ENCODE measurements at places on chromosomes 1 and 21. TPM values are rescaled to one million over a fixed set of nuclear protein-coding genes. Genes with fewer than 3 reads are reported as not detected.

DNA sequence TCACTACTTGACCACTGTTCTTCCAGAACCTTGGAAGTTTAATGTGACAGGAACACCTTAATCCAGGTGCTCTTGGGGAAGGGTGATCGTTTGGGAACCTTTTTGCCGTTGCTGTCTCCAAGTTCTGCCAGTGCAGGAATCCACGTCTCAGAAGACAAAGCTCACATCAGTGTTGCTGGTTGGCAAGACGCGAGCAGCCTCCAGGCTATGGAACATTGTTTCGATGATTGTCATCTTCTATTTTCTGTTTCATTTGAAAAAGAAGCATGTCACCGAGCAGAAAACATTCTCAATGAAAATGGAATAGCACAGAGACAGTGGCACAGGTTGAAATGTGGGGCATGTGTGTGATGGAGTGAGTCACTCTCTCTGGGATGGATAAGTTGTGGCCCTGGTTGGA is 11.7 kb downstream of the STUM start:
- DNase-seq = no peak

DNA sequence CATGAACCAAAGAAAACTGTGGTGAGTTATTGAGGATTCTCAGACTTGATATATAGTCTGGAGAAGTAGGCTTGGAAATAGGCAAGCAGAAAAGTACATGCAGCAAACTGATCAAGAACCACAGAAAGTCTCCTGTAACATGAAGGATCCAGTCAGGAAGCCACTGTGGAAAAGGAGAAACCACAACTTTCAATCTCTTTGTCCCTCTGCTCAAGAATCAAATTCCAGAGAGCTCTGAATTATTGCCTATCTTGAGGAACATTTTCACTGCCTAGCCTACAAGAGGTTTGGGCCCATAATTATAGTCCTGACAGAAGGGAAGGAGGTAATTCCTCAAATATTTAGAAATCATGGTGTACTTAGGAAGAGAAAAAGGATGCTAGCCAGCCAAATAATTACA is 43.0 kb upstream of the ADAMTS1 start:
- no peak for DNase-seq

- no peak for DNase-seq
Observed at GRCh38 chr1:224266105-224266914, 63.7 kb downstream of the NVL start.

Gene MARK1
- 10.2 TPM for polyA plus RNA-seq

- no peak for DNase-seq
Observed at GRCh38 chr1:61531716-61532115, 193.2 kb downstream of the TM2D1 start.
